Articular chondrocyte of knee joint (primary cell): ENCODE measurements at places on chromosomes 3 and 15. TPM values are rescaled to one million over a fixed set of nuclear protein-coding genes. Genes with fewer than 3 reads are reported as not detected.

Gene PLIN1
- 0.91 and 1.2 TPM in 2 replicates for total RNA-seq

Gene CYP8B1
- not detected in 2 replicates for total RNA-seq

Gene SUCNR1
- under 0.01 TPM in 1 of 2 replicates, not detected in the other for total RNA-seq

Gene TGM4
- not detected in 2 replicates for total RNA-seq

Gene ESYT3
- 2.2 and 3.8 TPM in 2 replicates for total RNA-seq

Gene UACA
- 112 and 121 TPM in 2 replicates for total RNA-seq

Gene RASGRF1
- total RNA-seq = not detected in 2 replicates

Gene IL17RC
- 41.4 and 51.8 TPM in 2 replicates for total RNA-seq

Gene SPESP1
- 0.97 and 5.4 TPM in 2 replicates for total RNA-seq

Gene GUCA1C
- total RNA-seq = not detected in 2 replicates

Gene LRRC2
- total RNA-seq = 10.5 and 18.0 TPM in 2 replicates

Gene CPLX3
- total RNA-seq = not detected in 2 replicates

Gene SKOR1
- 0.11 and 0.13 TPM in 2 replicates for total RNA-seq

Gene CLDN1
- 0.26 and 2.7 TPM in 2 replicates for total RNA-seq

Gene KNSTRN
- 32.6 and 32.7 TPM in 2 replicates for total RNA-seq

Gene DPPA2
- not detected in 2 replicates for total RNA-seq

Gene HYKK
- 4.7 and 6.7 TPM in 2 replicates for total RNA-seq

Gene GOLGA8J
- 0.22 and 0.52 TPM in 2 replicates for total RNA-seq

Gene CCR8
- total RNA-seq = not detected in 2 replicates
